ENCODE measurements at places on chromosomes 7 and 10.

DNA sequence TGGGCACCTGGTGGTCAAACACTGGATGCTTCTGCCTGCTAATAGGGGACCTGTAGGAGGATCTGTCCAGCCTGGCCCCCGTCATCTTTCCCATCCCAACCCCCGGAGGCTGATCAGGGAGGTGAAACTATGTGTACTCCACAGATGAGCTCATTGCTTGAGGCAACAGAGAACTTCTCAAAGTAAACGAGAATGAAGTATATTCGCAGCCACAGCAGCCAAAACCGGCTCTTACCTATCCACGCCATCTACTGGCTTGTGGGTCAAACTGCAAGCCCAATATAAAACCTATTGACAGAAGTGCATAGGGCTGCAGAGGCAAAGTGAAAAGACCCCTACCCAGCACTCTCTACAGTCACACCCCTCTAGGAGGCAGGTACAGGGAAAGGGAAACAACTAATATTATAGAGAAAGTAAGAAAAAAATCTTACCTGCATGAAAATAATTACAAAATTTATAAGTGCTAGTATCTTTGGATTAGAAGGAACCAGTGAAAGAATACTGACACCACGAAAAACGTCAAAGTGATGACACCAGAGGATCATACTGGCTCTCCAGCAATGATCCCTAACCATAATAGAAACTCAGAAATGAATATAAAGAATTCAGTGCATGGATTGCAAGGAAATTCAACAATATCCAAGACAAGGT, 973.5 kb downstream of the ANKRD7 start:
- DNase-seq, result no peak

GRCh38 chr10:120610791-120611190, 153.8 kb downstream of the PLPP4 start:
- no peak for DNase-seq

DNA sequence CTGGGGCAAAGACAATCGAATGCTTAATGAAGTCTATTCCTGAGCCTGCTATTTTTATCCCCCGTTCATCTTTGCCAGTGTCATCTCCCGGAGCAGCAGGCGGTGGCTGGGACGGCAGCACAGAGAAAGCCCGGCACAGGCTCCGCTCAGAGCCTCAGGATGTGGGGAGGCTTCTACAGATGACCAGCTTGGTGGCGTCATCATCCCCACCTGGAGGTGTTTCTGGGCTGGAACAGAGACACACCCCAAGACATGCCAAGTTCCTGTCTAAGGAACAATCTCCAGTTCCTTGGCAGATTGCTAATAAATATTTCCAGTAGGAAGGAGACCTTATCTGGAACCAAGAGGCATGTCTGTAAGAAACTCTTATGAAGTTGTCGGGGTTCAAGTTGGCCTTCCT, 552.4 kb upstream of the MGMT start:
- DNase-seq, result no peak

GRCh38 chr10:33573606-33574005, 239.1 kb upstream of the NRP1 start:
- DNase-seq, result no peak

DNA sequence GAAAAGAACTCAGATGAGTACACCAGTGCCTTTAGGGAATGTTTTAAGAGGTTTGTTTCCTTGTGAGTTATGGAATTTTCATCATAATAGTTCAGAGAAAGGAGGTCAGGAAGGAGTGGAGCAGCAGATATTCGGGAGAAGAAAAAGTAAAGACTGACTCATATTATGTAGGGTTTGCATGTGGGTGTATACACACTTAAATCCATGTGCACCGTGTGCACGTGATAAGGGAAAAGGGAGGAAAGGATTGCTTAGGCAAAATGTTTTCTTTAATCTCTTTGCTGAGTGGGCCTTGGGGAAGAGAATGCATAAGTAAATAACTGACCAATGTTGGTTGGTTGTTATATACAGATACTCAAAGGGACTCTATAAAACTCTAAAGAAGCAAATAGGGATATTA, 30.2 kb downstream of the PLCE1 start:
- DNase-seq, result no peak

- DNase-seq, result no peak
Observed at GRCh38 chr7:29017713-29018112, 59.6 kb upstream of the TRIL start.

DNA sequence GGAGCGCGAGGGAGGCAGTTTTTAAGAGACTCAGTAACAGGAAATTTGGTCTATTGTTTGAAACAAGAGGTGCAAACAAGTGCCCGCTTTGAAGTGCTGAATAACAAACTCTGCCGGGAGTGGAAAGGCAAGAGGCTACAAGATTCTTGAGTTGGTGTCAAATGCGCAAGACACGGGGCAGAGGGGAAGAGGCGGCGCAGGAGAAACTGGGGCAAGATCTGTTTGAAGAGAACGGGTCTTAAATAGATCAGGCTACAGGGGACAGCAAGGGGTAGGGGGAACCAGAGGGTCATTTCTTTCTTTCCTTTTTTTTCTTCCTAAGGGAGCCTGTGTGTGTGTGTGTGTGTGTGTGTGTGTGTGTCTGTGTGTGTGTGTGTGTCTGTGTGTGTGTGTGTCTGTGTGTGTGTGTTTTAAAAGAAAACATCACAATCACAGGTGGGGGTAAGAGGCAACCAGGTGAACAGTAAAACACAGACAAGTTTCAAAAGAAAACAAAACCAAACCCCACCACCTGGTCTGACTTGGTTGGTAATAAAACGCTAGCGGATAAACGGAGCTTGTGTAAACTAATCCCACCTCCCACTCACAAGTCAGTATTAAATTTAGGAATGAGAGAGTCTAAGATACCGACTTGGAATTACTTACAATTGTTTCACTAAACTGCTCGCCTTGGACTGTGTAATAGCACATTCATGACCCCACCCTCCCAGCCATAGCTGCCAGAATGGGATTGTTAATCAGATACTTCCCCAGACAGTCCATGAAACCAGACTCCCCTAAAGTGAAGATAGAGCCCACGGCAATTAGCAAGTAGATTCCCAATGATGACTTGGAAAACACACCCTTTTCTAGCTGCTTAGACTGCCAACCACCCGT, 13.1 kb upstream of the CUX1 start:
- no peak for DNase-seq

DNA sequence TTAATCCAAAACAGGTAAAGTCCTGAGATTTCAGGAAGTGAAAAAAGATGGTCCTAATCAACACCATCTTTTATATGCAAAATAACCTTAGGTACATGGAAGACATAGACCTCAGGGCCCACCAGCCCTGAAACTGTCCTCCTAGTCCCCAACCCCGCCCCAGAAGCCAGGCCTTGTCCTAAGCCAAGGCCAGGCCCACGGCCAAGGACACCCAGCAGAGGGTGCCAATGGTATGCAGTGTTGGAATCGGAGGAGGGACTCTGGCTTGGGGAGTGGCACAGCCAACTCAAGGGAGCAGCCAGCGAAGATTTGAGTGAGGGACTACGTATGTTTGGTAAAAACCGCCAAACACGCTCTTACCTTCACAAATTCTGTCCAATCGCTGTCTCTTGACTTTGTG, 96.7 kb downstream of the ZRANB1 start:
- no peak for DNase-seq
